ENCODE measurements at places on chromosomes 11 and 22.

DNA sequence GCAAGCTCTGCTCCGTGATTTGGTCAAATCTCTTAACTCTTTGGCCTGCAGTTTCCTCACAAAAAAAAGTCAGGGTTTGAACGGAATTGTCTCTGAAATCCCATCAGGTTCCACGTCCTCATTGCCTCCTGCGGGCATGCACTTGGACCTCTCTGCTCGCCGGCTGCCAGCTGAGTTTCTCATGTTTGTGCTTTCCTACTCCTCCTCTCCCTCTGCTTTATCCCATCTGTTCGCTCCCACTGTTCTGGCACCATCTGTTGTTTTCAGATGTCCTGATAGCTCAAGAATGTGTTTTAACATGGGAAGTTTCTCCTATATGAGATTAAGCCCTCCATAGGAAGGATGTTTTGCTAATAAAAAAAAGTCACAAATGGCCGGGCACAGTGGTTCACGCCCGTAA is 49.4 kb upstream of the ARHGAP42 start:
- H3K4me3 ChIP-seq = no peak overlapping the region
- H3K27ac ChIP-seq = no peak overlapping the region
- H3K36me3 ChIP-seq = no peaks in the 10 kb centered on the region

DNA sequence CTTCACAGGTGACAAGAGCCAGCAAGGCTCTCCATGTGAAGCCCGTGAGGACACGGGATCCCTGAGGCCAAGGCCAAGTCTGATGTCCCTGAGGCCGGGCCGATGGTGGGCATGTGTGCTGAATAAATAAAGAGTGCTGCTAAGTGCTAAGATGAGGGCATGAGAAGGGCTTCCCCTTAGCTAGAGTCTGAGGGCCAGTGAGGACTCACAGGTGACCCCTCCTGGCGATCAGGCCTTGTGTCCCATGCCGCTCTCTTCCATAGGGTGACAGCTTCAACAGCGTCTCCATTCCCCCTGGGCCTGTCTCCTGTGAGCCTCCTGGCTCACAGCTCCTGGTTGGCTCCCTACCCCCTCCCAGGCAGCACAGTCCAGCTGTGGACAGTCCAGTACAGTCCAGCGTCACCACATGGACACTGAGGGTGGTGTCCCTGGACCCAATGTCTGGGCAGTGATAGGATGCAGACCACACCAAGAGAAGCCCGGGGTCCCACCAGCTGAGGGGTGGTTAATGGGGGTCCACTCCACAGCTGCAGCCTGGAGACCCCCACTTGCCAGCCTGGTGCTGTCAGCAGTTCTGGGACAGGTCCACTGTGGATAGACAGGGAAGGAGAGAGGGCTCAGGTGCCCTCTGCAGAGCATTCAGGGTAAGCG is 1033.2 kb downstream of the TBC1D22A start:
- H3K4me1 ChIP-seq = no peaks in the 10 kb centered on the region
- no peaks in the 10 kb centered on the region for H3K27me3 ChIP-seq
- H3K4me3 ChIP-seq = no peak overlapping the region
- DNase-seq = no peak
- no peak overlapping the region for H3K27ac ChIP-seq
- H3K36me3 ChIP-seq = no peaks in the 10 kb centered on the region

GRCh38 chr11:66448523-66448922 is 9.9 kb upstream of the MRPL11 start:
- no peak overlapping the region for H3K27ac ChIP-seq
- no peak overlapping the region for H3K4me3 ChIP-seq
- no peaks in the 10 kb centered on the region for H3K4me1 ChIP-seq
- DNase-seq = no peak

GRCh38 chr11:38411149-38411548 is 1813.1 kb upstream of the RAG2 start:
- no peaks in the 10 kb centered on the region for H3K36me3 ChIP-seq
- no peak overlapping the region for H3K4me3 ChIP-seq
- H3K27ac ChIP-seq = no peak overlapping the region
- DNase-seq = no peak
- H3K4me1 ChIP-seq = no peaks in the 10 kb centered on the region

- H3K27me3 ChIP-seq = no peaks in the 10 kb centered on the region
- peaks cover 38% of the 10 kb centered on the region for H3K4me1 ChIP-seq
- H3K4me3 ChIP-seq = peak overlapping the region; percentile 73
- no peak overlapping the region for H3K27ac ChIP-seq
- peaks cover 5% of the 10 kb centered on the region for H3K36me3 ChIP-seq
- DNase-seq = no peak
Observed at GRCh38 chr11:537622-538430, 499 bp downstream of the LRRC56 start.

DNA sequence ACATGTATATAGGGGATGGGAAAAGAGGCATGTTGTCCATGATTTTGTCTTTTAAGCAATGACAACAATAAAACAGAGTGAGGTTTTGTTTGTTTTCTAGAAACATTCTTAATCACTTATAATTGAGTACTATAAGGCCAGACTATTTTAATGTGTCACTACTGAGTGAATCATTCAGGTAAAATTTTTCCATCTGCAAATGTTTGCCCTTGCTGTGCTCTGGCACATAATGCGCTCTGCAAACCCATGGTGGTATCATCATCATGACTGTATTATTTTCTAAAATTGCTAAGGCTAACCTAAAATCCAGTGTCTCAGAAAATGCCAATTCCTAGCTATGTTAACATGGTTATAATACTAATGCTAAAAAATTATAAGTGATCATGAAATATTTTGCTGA is 261.2 kb downstream of the CADM1 start:
- H3K4me3 ChIP-seq = no peak overlapping the region
- H3K27me3 ChIP-seq = no peaks in the 10 kb centered on the region
- no peaks in the 10 kb centered on the region for H3K36me3 ChIP-seq
- H3K4me1 ChIP-seq = no peaks in the 10 kb centered on the region

DNA sequence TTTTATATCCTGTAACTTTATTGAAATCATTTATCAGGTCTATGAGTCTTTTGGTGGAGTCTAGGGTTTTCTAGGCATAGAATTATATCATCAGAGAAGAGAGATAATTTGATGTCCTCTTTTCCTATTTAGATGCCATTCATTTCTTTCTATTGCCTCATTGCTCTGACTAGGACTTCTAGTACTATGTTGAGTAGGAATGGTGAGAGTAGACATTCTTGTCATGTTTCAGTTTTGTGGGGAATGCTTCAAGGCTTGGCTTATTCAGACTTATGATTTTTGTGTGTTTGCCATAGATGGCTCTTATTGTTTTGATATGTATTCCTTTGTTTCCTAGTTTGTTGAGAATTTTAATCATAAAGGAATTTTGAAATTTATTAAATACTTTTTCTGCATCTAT is 1078.3 kb downstream of the FAM181B start:
- no peak overlapping the region for H3K4me3 ChIP-seq
- H3K27ac ChIP-seq = no peak overlapping the region
- H3K27me3 ChIP-seq = peaks cover 4% of the 10 kb centered on the region
- no peaks in the 10 kb centered on the region for H3K4me1 ChIP-seq

- no peaks in the 10 kb centered on the region for H3K36me3 ChIP-seq
- DNase-seq = no peak
- peaks cover 4% of the 10 kb centered on the region for H3K4me1 ChIP-seq
- H3K4me3 ChIP-seq = no peak overlapping the region
- H3K27me3 ChIP-seq = no peaks in the 10 kb centered on the region
- no peak overlapping the region for H3K27ac ChIP-seq
Observed at GRCh38 chr11:73425108-73425507, 48.9 kb downstream of the RELT start.

DNA sequence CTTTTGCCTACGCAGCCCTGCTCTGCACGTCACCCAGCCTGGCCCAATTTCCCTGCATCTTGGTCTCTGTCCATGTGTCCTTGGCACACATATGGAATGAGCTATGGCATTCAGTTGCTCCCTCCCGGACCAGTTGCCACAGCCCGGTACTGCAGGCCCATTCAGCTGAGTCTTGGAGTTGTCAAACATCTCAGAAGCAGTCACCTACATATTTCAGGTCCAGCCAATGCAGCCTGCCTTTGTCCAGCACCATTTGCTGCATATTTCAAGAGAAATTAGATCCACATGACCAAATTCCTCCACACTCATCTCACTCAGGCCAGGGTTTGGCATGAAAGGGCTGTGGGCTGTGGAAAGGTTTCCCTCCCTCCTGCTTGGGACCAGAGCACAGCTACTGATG is 76.8 kb downstream of the MN1 start:
- DNase-seq = no peak
- no peak overlapping the region for H3K4me3 ChIP-seq
- H3K36me3 ChIP-seq = no peaks in the 10 kb centered on the region
- no peaks in the 10 kb centered on the region for H3K27me3 ChIP-seq
- peaks cover 26% of the 10 kb centered on the region for H3K4me1 ChIP-seq
- no peak overlapping the region for H3K27ac ChIP-seq

- no peak overlapping the region for H3K4me3 ChIP-seq
- H3K36me3 ChIP-seq = no peaks in the 10 kb centered on the region
- H3K27ac ChIP-seq = no peak overlapping the region
- H3K4me1 ChIP-seq = peaks cover 2% of the 10 kb centered on the region
- DNase-seq = peak; percentile 77
- no peaks in the 10 kb centered on the region for H3K27me3 ChIP-seq
Observed at GRCh38 chr11:124108156-124108555, 7.1 kb upstream of the VWA5A start.

DNA sequence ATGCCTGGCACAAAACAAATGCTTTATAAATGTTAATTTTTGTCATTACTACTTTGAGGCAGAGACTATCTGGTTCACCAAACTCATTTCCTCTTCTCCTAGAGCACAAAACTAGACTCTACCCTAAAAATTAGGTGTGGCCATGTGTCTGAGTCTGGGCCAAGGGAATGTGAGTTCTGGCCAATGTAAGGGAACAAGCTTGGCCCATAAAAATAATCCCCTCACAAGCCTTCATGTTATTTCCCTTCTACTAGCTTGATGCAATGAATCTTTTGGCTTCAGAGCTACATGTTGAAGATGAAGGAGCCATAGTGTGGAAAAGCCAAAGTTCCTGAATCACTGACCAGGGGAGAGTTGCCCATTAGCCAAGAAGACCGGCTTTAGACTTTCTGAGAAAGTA is 406.5 kb upstream of the CCDC90B start:
- no peaks in the 10 kb centered on the region for H3K27me3 ChIP-seq
- H3K36me3 ChIP-seq = no peaks in the 10 kb centered on the region
- DNase-seq = no peak
- no peak overlapping the region for H3K4me3 ChIP-seq
- no peaks in the 10 kb centered on the region for H3K4me1 ChIP-seq
- no peak overlapping the region for H3K27ac ChIP-seq

- no peaks in the 10 kb centered on the region for H3K36me3 ChIP-seq
- H3K27me3 ChIP-seq = peaks cover 2% of the 10 kb centered on the region
- no peaks in the 10 kb centered on the region for H3K4me1 ChIP-seq
- DNase-seq = no peak
Observed at GRCh38 chr22:32322986-32323385, 34.7 kb upstream of the RFPL3 start.

DNA sequence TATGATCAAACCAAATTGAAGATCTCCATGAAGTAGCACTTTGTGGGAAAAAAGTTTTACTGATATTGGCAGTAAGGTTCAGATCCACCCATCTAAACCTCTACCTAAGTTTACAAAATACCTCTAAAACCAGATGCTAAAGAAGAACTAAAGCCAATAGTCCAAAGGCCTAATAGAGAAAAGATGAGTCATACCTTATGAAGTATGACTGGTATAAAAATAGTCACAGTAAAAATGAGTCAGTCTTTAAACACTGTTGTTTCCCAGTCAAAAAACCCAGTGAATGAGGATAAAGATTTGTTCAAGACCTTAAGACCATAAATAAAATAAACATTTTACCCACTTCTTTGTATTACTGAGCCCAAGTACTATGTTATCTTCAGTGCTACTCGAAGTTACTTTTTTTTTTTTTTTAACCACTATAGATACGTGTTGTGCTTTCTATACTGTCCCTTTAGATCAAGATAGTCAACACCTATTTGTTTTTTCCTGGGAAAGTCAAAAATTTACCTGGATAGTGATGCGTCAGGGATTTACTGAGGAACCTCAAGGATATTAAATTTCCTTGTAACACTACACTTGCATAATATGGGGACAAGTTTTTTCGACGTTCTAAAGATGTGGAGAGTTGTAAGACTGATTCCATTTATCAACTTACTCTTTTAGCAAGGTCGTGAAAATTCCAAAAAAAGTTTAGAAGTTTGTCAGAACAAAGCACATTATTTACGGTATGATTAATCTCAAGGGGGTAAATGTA is 87.3 kb downstream of the CCDC73 start:
- no peak overlapping the region for H3K27ac ChIP-seq
- H3K36me3 ChIP-seq = no peaks in the 10 kb centered on the region

GRCh38 chr22:24806663-24807001 is 621 bp downstream of the SGSM1 start:
- no peak overlapping the region for H3K27ac ChIP-seq
- peaks cover 15% of the 10 kb centered on the region for H3K4me1 ChIP-seq
- H3K27me3 ChIP-seq = peaks cover 5% of the 10 kb centered on the region
- H3K36me3 ChIP-seq = no peaks in the 10 kb centered on the region
- H3K4me3 ChIP-seq = peak overlapping the region; percentile 37

- no peaks in the 10 kb centered on the region for H3K27me3 ChIP-seq
- peaks cover 60% of the 10 kb centered on the region for H3K4me1 ChIP-seq
- no peak overlapping the region for H3K4me3 ChIP-seq
Observed at GRCh38 chr11:121464352-121464946, 11.7 kb upstream of the SORL1-AS1 start.

DNA sequence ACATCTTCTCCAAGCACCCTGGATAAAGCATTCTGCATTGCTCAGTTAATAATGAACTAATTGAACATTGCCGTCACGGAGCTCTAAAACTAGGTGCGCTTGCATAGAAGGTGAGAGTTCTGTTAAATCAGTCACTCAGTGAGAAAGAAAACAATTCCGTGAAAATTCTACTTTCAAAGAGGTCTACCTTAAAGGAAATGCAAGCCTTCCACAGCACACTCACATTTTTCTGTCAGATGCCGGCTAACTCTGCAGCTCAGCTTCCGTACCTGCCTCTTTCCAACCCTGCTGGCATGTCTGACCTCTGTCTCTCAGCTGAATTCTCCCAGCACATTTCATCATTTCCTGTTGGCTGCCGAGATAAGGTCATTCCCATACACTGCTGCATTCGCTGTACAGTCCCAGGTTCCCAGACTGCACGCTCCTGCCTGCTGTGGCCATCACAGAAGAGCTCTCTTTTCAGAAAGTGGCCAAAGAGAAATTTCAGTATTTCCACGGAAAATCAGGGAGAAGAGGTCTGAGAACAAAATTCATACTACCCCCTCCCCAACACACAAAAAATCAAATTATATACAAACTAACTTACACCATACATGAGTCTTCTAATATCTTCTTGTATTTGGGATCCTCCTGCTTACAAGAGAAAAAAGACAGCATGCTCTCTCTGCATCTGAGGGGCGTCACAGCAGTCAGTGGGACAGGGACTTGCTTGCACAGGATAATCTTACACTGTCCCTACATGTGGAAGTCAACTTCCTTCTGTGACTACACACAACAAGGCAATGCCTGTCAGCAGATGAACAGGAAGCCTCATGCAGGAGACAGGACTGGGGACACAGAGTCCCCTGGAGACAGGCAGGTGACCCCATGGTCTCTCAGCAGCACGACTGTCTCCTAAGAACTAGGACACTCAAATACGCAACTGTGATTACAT is 55.1 kb downstream of the PACSIN2 start:
- no peak overlapping the region for H3K27ac ChIP-seq
- no peak overlapping the region for H3K4me3 ChIP-seq
- peaks cover 56% of the 10 kb centered on the region for H3K4me1 ChIP-seq
- no peaks in the 10 kb centered on the region for H3K27me3 ChIP-seq
- peaks cover 3% of the 10 kb centered on the region for H3K36me3 ChIP-seq

GRCh38 chr11:76577226-76577920 is 93.2 kb downstream of the LRRC32 start:
- H3K4me3 ChIP-seq = no peak overlapping the region
- H3K27me3 ChIP-seq = no peaks in the 10 kb centered on the region
- DNase-seq = no peak
- no peaks in the 10 kb centered on the region for H3K4me1 ChIP-seq
- no peaks in the 10 kb centered on the region for H3K36me3 ChIP-seq

GRCh38 chr22:46942799-46943785 is 180.6 kb downstream of the TBC1D22A start:
- H3K36me3 ChIP-seq = peaks cover 11% of the 10 kb centered on the region
- peak overlapping the region; percentile 68 for H3K27ac ChIP-seq
- H3K27me3 ChIP-seq = no peaks in the 10 kb centered on the region
- peak; percentile 86 for DNase-seq
- peak overlapping the region; percentile 25 for H3K4me3 ChIP-seq
